ENCODE measurements at places on chromosomes 4 and X. TPM values are rescaled to one million over a fixed set of nuclear protein-coding genes. Genes with fewer than 3 reads are reported as not detected.

The RTL9 gene
- total RNA-seq: 0.16 TPM

The SUPT20HL2 gene
- not detected for total RNA-seq

The CACNA1F gene
- not detected for total RNA-seq

The FREM3 gene
- not detected for total RNA-seq

The PABPC1L2A gene
- not detected for total RNA-seq

The PAGE5 gene
- total RNA-seq: not detected

The MAGEH1 gene
- 7.3 TPM for total RNA-seq

The ZNF157 gene
- total RNA-seq: 0.03 TPM

The BEX5 gene
- not detected for total RNA-seq

The GRK4 gene
- 1.6 TPM for total RNA-seq

The TSPAN7 gene
- total RNA-seq: 3.0 TPM

The TASL gene
- total RNA-seq: not detected

The DCAF4L1 gene
- total RNA-seq: 0.09 TPM

The RAB41 gene
- total RNA-seq: not detected

The CDKL2 gene
- 0.53 TPM for total RNA-seq

The NEXMIF gene
- total RNA-seq: 0.01 TPM

The HTRA3 gene
- total RNA-seq: 20.2 TPM

The GUCY1A1 gene
- not detected for total RNA-seq

The GAGE1 gene
- not detected for total RNA-seq

The IL2RG gene
- 0.11 TPM for total RNA-seq

The DMD gene
- 0.02 TPM for total RNA-seq

The TRPC5OS gene
- not detected for total RNA-seq

The FGB gene
- total RNA-seq: 16.1 TPM

The BMPR1B gene
- total RNA-seq: 4.3 TPM

The SSX2B gene
- not detected for total RNA-seq

The PRKG2 gene
- total RNA-seq: 0.74 TPM

The XAGE2 gene
- not detected for total RNA-seq

The RHOXF2 gene
- not detected for total RNA-seq

The NCAPG gene
- 22.0 TPM for total RNA-seq

The ARMCX1 gene
- total RNA-seq: 0.57 TPM

The SMR3B gene
- total RNA-seq: not detected

The UBA1 gene
- total RNA-seq: 176 TPM

The CHRDL1 gene
- total RNA-seq: not detected

The SSX4 gene
- not detected for total RNA-seq

The NAT8L gene
- total RNA-seq: 13.5 TPM

The ASB5 gene
- total RNA-seq: 0.03 TPM

The TENT5D gene
- not detected for total RNA-seq

The KIAA1210 gene
- 0.03 TPM for total RNA-seq

The UCP1 gene
- 0.14 TPM for total RNA-seq

The XAGE1B gene
- total RNA-seq: 206 TPM

The GTPBP6 gene
- 50.8 TPM for total RNA-seq

The GNRHR gene
- total RNA-seq: not detected

The CBR4 gene
- 3.7 TPM for total RNA-seq

The SNCA gene
- 0.07 TPM for total RNA-seq

The BCORL1 gene
- total RNA-seq: 7.4 TPM
